Hematopoietic multipotent progenitor cell treated with erythropoietin and hydrocortisone succinate and interleukin-3 and kit ligand, for 4 days (in vitro differentiated cells): ENCODE measurements at places on chromosomes 12 and 14.

DNA sequence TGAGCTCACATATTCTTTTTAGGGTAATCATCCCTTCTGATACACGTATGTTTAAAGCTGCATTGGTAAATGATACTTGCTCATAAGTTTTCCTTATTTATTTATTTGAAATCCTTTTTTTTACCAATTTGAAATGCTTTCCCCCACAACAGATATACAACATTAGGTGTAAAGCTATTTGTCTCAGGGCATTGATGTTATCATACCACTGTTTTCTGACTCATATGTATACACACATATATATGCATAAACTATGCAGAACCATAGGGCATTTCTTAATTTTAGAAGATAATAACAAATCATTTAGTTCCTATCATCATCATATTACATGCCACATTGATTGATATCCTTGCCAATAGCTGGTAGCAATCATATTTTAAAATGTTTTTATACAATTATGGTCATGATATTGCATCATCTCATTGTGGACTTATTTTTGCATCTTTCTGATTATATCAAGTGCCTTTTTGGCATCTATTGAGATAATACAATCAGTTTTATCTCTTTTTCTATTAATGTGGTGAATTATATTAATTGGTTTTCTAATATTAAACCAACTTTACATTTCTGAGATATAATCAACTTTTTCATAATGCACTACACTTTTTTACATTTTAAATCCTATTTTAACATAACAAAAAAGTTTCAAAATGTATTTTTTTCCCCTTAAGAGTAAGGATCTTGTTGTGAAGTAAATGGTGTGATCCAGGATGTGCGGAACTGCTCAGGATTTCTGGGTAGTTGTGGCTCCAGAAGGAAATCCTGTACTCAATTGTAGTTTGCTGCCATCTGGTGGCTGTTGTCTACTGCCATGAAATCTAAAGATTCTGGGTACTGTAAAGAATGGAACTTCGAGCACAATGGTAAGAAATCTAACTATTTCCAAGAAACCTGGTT lies 16.7 kb downstream of the OR9K2 start:
- DNase-seq, result peak; percentile 80

DNA sequence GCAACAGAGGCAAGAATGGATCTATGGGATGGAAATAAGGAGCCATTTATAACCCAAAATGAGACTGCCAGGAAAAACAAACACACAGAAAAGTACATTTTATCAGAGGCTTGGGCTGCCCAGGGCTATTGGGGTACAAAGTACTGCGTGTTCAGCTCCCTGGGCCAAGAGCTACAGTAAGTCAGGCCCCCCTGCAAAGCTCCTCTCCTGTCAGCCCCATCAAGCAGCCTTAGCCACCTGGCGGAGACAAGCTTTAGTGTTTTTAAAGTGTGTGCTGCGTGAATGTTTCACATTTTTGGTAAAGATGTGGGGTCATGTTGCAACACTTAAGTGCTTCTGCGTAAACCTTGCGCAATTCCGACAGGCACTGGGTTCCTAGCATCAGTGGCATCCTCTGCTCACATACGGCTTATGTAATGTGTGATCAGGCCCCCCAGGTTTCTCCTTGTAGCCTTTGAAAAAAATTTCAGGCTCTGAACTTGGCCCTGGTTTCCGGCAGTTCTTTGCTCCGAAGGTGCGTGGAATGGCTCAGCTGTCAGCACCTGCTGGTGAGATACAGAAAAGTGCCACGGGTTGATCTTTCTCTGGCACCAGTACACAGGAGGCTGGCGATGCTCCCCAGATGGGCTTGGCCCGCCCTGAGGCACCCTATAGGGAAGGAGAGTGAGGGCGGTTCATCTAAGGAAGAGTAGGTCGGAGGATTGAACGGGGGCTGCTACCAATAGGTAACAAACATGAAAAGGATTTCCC lies 198.7 kb upstream of the EEA1 start:
- peak; percentile 77 for DNase-seq

DNA sequence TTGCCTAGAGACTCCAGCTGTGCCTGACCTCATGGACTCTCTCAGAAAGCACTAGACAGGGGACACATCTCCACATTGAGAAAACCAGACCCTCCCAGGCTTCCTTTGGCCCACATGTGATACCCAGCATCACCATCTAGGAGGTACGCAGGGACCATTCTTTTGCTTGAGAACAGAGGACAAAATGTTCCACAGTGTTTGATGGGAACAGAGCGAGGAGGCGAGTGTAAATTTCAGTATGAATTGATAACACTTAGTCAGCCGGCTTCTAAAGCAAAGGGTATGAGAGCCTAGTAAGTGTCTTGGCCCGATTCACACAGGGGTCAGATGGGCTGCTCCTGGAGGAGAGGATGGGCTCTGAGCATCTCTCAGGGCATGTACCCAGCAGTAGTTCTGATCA lies 1052.4 kb downstream of the BCL11B start:
- no peak for DNase-seq

GRCh38 chr12:94792693-94793092 lies 142.3 kb upstream of the TMCC3 start:
- DNase-seq, result peak; percentile 82

- no peak for DNase-seq
Measured at GRCh38 chr12:76583301-76583700, 23.7 kb upstream of the OSBPL8 start.

- DNase-seq, result peak; percentile 38
Measured at GRCh38 chr14:54814076-54814475, 88.5 kb downstream of the GCH1 start.

DNA sequence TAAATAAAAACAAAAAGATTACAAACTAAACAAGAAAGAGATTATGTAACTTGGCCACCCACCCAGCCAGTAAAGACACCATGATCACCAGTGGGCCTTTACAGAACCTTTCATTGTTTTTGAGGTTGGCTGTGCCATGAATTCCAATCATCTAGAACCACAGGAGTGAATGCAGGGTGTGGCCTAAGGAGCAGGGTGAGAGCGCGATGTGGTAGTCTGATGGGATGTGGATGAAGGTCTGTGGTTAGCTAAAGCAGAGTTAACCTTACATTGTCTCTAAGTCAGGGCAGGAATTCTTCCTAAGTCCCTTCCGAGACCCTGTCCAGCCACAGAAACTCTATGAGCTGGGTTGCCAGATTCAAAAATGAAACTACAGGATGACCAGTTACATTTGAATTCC lies 54.0 kb upstream of the CDKN3 start:
- DNase-seq, result no peak

- DNase-seq, result peak; percentile 74
Measured at GRCh38 chr14:56205881-56206280, 87.7 kb downstream of the PELI2 start.

DNA sequence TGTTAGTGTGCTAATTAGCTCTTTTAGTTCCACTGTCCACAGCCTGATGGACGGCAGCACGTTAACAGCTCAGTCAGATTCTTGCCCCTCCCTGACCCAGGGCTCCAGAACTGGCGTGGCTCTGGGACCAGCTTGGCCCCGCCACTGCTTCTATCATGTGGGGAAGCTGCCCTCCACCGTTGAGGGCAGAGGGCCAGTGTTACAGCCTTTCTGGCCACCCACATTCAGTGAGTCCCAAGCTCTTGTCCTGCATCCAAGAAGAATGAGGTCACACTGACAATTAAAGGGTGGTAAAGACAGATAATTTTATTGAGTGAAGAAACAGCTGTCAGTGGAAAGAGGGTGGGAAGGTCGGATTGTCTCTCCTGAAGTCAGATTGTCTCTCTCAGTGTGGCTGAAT lies 36.9 kb downstream of the BCL2L14 start:
- DNase-seq, result no peak

GRCh38 chr12:94488463-94488862 lies 28.8 kb upstream of the CEP83 start:
- peak; percentile 13 for DNase-seq

- no peak for DNase-seq
Measured at GRCh38 chr14:30808576-30808975, 65.8 kb upstream of the COCH start.

DNA sequence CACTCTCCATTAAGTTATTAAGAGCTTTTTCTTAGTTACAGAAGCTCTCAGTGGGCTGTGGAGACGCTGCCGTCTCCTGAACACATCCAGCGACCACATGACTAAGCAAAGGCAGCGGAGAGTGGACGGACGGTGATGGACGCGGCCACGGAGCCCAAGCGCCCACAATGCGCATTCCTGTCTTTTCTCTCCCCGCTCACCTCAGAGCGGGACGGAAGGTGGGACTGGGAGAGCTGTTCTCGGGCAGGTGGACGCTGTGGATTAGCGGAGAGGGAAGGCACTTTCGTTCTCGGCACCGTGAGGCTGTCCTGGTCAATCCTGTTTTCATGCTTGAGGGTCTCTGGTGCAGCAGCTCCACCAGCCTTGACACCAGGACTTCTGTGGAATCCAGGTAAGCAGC lies 2.6 kb upstream of the ANKLE2 start:
- DNase-seq, result no peak

- no peak for DNase-seq
Measured at GRCh38 chr12:55725556-55725955, 3.3 kb downstream of the CD63 start.

GRCh38 chr14:73777420-73777819 lies 63.2 kb upstream of the PNMA1 start:
- peak; percentile 47 for DNase-seq

DNA sequence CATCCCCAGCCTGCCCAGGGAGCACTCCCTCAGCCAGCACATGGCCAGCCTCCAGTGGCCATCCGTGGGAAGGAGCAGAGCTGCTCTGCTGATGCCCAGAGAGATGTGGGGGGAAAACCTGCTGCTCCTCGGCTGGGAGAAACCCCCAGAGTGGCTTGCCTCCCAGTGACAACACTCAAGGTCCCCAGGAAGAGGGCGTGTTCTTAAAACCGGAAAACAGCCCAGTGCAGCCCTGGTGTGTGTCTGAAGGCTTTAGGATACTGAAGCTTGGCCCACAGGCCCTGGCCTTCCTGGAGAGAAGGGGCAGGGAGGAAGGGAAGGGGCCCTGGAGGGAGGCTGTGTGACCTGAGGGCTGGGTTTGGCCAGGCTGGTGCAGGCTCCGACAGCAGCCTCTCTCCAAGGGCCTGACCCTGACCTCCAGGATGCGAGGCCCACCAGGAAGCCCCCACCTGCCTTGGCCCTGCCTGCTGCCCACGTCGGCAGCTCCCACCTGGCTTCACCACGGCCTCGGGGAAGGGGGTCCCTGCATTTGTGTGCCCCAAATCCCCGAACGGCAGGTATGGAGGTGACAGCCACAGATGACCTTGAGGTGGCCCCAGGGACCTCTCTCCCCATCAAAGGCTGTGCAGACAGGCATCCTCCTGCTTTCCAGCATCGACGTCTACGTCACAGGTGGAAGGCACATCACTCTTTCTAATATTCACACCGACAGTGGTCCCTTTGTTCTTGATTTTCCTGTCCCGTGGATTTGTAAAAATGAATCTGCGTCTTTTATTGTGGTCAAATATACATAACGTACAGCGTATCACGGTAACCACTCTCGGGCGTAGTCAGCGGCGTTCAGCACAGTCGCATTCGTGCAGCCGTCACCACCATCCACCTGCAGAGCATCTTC lies 190.0 kb upstream of the C14orf180 start:
- peak; percentile 55 for DNase-seq

GRCh38 chr12:29769162-29769858 lies 14.4 kb downstream of the TMTC1 start:
- DNase-seq, result no peak

GRCh38 chr14:70108419-70108818 lies 80.3 kb downstream of the SLC8A3 start:
- DNase-seq, result no peak

- DNase-seq, result no peak
Measured at GRCh38 chr12:57746025-57746424, 1.2 kb downstream of the TSPAN31 start.

DNA sequence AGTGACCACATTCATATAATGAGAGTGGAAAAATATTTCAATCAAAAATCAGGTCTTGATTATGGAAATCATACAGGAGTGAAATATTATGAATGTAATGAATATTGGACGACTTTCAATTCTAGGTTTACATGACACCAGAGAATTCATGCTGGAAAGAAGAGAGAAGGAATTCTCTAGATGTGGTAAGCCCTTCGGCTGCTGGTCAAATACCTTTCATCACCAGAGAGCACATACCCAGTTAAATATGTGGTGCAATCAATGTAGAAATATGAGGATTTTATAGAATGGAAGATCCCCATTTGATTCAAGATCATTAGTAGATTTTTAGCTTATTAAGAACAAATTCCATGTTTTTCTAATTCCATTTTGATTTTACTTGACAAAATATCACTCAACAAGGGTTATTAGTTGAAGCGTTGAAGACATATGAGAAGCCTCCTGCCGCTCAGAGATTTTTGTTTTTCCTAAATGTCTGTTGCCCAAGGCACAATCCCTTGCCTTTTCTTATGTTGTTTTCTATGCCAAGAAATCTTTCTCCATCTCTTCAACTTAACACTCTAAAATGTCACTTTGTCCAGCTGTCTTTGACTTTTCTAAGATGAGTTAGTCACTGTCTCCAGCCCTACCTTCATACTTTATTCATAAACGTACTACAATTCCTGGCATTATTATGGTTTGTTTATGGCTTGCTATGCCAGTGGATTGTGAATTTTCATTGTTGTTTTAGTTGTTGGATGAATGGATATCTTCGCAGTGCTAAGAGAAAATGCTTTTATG lies 72.8 kb upstream of the ZDHHC17 start:
- DNase-seq, result no peak

DNA sequence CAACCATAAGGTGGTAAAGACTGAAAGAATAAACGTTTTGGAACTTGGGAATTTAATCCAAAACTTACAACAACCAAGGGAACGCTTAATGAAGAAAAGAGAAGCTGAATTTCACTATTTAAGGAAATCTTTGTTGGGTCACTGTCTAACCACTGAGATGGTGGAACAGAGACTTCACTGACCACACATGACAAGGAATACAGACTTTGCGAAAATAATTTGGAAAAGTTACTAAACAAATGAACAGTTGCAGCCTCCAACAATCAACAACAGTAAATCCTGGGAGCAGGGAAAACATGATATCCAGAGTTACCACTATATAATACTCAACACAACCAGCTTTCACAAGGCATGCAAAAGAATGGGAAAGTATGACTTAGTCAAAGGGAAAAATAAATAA lies 79.1 kb downstream of the CMKLR1 start:
- DNase-seq, result no peak

- no peak for DNase-seq
Measured at GRCh38 chr12:100156731-100157426, 14.2 kb upstream of the BLTP3B start.
